AG20443 (cell line): ENCODE measurements at places on chromosomes 7 and 10.
A peak's percentile ranks its signal among the peaks of the same experiment; 100 is the strongest.

- no peak for DNase-seq
Measured at GRCh38 chr7:92010215-92010614, 69.6 kb downstream of the AKAP9 start.

GRCh38 chr7:1421020-1421790 lies 38.1 kb downstream of the MICALL2 start:
- DNase-seq, result no peak

DNA sequence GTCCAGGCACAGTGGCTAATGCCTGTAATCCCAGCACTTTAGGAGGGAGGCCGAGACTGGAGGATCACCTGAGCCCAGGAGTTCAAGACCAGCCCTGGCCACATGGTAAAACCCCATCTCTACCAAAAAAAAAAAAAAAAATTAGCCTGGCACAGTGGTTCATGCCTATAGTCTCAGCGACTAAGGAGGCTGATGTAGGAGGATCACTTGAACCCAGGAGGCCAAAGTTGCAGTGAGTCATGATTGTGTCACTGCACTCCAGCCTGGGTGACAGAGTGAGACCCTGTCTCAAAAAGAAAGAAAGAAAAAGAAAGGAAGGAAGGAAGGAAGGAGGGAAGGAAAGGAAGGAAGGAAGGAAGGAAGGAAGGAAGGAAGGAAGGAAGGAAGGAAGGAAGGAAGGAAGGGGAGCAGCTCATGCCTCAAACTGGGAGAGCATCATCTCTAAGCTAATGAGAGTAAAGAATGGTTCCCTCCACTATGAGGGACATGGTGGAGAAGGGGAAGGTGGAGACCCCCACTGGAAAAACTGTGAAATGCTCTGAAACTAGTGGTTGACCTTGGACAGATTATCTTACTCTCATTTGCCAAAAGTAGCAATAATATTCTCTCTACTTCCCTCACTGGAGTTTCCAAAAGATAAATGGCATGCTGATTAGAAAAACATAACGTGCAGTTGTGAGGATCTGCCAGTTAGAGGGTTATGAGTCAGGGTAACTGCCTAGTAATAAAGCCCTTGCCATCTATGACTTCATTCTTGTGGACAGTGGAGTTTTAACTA lies 16.8 kb downstream of the GIMAP5 start:
- no peak for DNase-seq

DNA sequence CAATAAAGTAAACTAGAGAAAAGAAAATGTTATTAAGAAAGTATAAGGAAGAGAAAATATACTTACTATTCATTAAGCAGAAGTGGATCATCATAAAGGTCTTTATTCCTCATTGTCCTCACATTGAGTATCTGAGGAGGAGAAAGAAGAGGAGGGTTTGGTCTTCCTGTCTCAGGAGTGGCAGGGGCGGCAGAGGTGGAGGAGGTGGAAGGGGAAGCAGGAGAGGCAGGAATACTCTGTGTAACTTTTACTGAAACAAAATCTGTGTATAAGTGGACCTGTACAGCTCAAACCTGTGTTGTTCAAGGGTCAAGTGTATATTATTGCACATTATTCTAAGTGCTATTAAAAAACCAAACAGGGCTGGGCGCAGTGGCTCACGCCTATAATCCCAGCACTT lies 34.2 kb upstream of the EPC1 start:
- no peak for DNase-seq

GRCh38 chr7:105810556-105810955 lies 65.8 kb downstream of the ATXN7L1 start:
- DNase-seq, result no peak

- peak; percentile 73 for DNase-seq
Measured at GRCh38 chr10:99788598-99789256, 6.3 kb downstream of the ABCC2 start.

DNA sequence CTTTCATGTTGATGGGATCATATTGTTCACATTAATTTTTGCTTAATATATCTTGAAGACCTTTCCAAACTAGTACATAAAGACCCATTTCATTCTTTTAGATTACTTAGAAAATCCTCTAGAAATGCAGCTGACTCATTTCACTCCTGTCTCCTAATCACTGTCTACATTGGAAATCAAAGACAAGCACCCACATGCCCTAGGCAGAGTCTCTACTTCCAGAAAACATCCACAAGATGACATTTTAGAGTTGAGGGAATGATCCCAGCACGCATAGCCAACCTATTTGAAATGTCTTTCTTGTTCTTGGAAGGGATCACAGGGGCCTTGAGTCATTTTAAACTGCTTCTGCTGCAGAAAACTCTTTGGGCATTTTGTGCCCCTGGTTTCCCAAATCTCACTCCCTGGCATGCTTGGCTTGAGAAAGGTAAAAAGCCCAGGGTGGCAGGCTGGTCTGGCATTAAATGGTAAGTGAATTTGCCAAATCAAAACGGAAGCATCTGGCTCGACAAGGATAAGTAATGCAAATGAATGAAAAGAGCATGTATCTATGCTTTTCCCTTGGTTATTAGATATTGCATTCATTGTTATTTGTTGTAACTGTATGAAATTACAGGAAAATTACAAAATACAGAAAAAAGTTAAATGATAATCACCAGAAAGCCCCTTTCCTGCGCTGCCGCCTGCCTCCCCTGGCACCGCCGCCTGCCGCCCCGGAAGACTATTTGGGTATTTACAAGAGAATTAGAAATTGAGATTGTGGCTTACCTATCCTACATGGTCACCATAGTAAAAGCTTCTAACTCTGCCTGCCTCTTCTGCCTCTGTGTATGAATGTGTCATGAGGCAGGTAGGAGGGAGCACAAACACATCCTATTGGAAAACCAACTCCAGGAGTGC lies 225.3 kb downstream of the PTEN start:
- DNase-seq, result no peak

- DNase-seq, result no peak
Measured at GRCh38 chr10:44325596-44326307, 59.1 kb downstream of the CXCL12 start.

GRCh38 chr10:27884185-27884641 lies 114.7 kb downstream of the ODAD2 start:
- DNase-seq, result no peak

DNA sequence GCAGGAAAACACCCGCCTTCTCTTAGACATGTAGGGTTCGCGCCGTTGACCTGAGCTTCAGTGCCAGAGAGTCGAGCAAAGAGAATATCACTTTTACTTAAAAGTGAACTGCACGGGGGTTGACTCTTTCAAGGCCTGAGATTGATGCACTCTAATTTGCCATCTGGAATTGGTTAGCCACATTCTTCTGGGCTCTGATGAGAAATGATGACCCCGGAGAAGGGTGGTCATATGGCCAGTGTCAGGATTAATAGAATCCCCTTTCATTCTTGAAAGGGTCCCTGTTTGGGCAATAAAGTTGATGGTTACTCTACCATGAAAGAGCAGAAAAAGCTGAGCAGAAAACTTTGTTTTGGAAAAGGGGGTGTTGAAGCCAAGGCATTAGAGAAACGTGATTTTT lies 31.2 kb downstream of the GRK5 start:
- no peak for DNase-seq

DNA sequence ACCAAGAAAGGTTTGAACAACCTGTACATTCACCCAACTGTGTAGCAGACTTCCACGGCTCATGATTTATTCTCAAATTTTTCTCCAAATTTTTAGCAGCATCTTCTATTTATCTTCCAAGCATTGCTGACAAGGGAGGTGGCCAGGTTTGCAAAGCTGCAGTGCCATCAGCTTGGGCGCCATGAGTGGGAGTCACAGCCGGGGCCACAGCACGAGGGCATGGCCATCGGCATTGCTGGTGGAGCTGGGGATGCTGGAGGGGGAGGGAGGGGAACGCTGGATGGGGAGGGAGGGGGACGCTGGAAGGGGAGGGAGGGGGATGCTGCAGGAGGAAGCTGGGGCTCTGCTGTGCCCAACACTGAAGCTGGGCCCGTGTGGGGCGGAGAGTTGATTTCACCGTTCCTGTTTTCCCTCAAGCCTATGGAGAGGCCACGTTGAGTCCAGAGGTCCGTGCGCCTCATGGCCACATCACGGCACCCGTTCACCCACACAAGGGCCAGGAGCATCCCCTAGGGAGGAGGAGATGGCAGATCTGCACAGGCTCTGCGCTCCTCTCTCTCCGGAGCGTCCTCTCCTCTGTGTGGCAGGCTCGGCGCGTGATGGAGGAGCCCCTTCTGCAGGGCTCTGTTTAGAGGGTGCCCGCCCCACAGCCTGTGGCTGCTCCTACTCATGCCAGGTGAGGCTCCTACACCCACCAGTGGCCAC lies 520.2 kb downstream of the DNAJB6 start:
- DNase-seq, result no peak

DNA sequence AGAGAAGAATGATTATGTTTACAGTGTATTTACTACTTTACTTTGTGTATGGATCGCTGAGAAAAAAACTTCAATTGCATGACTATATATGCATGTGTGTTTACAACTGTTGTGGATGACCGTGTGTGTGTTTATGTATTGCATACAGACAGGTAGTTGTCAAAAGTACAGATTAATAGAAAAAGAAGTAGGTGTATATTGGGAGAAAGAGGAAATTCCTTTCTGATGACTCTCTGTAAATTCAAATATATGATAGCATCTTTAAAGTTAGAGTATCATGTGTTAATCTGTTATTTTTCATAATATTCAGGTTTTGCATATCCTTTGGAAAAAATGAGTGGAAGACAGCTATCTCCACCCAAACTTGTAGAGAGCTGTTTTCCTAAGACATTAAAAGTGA lies 160.4 kb upstream of the AGR3 start:
- no peak for DNase-seq

GRCh38 chr10:43885842-43886241 lies 237.2 kb upstream of the ZNF32 start:
- DNase-seq, result no peak

DNA sequence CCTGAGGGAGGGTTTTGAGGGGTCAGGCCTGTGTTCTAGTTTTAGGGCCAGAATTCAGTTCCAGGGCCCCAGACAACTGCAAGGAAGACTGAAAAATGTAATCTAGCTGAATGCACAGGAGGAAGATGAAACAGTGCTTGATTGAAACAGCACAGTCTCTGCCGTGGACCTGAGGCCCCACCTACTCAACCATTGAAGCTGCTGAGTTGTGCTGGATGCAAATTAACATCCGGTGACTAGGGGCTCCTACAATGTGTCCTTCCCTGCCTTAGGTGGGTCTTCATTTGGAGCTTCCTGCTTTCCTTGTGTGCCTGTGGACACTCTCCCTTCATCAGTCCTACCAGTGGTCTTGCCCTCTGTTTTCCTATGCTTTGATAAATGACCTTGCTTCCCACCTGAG lies 5.7 kb downstream of the GLRX3 start:
- no peak for DNase-seq

DNA sequence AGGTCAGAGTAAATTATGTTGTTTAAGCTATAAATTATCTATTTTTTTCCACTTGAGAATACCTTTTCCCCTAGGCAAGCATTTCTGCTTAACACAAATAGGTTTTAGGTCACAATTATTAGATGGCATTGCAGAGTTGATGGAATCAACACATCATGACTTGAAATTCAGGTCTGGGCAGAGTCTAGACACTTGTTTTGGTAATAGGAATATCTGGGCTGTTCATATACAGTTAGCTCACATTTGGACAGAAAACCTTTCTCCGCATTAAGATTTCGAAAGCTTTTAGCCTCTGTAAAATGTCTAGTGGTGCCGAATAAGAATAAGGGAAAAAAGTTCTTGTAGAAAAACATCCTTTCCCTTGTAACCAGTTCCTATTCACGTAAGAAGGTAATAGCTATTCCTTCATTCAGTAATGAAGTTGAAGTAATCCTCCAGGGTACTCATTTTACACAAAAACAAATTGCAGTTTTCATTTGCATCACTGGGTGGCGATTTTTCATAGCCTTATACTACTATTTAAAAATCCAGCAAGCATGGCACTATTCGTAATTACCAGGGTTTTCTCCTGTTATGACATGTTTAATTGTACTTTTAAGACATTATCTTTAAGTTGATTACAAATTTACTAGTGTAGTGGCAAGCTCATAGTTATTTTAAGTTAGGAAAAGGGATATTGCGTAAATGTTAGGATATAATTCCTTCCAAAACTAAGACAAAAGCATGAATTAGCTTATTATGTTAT lies 37.0 kb downstream of the RPA3 start:
- peak; percentile 26 for DNase-seq

DNA sequence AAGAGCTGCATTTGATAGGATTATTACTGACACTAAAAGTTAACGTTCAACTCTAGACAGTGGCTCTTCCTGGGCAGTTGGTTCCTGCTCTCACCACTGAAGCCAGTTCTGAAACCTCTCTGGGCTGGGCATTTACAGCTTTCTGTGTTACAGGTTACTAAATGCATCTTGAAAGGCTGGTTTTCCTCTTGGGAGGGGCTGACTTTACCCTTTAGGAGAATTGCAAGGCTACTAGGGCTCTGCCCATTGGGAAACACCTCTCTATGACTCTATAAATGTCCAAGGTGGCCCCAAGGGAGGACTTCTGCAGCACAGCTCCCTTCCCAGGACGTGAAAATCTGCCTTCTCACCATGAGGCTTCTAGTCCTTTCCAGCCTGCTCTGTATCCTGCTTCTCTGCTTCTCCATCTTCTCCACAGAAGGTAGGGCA lies at the start of gene GPR15LG:
GPR15LG (plus strand) TSS at position 301 of the 429 bp plus-strand sequence; CDS start at position 352, 51 bp downstream.
- no peak for DNase-seq

DNA sequence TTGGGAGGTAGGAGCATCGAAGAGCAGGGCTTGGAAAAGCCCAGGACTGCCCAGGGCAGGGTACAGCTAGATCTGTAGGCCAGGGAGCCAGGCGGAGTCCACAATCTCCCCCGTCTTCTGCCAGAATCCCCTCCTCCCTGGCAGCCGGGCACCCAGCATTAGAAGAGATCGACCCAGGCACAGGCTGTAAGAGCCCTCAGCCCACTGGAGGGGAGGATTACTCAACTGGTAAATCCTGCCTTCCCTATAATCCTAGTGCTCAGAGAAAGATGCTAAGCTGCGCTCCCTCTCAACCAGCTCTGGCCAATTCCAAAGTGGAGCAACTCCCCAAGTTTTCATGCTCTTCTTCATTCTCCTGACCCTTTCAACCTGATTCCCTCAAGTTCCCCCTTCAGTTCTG lies 3.2 kb downstream of the SPOCK2 start:
- DNase-seq, result no peak

- peak; percentile 21 for DNase-seq
Measured at GRCh38 chr10:93826355-93826754, 67.4 kb upstream of the SLC35G1 start.

DNA sequence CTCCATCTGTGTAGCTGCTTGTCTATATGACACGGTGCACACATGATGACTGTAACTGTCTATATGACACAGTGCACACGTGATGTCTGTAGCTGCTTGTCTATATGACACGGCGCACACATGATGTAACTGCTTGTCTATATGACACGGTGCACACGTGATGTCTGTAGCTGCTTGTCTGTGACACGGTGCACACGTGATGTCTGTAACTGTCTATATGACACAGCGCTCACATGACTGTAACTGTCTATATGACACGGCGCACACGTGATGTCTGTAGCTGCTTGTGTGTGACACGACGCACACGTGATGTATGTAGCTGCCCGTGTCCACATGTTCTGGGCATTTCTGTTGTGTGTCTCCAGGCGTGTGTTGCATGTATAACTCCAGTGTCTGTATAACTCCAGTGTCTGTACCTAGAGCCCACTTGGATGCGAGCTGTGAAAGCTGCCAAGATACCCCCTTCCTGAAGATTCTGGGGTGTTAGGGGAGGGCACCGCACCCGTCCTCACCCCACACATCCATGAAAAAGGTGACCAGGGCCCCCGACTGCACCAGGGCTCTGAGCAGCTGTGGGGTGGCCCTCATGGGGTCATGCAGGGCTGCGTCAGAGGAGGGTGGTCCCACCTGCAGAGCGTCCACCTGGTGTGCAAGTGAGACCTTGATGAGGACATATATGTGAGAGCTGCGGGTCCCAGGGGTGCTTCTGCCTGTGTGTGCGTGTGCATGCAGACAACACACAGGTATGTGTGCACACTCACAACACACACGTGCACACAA lies 137.9 kb downstream of the ELFN1 start:
- DNase-seq, result no peak
